ENCODE measurements at places on chromosomes 2 and 18.

- no peak for DNase-seq
Measured at GRCh38 chr2:101149241-101150192, 1.7 kb downstream of the TBC1D8 start.

DNA sequence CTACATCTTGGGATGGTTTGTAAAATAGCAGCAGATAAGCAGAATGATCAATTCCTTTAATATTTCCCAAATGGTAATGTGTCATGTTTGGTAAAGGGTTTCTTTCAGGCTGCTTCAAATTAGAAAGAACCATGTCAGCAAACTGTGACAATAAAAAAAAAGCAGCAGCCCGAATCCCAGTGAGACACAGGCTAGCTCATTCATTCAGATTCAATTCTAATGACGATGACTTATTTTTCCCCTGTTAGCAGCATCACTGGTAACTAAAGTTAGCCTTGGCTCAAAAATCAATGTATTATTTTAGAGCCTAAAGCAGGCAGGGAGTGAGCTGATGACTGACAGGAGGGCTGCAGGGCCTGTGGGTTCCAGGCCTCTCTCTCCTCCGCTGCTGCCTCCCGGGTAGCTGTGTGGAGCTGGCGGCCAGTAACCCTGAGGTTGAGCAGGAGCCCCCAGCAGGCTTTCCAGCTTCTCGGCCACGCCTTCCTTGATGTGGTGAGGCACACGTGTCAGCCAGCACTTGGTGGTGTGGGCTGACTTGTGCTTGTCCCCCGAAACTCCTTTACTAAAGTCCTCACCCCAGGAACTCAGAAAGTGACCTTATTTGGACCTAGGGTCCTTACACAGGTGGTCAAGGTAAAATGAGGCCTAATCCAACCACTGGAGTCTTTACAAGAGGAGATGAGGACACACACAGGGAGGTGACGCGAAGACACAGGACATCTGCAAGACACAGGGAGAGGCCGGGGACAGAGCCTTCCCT, 120.5 kb upstream of the HS6ST1 start:
- DNase-seq = no peak

DNA sequence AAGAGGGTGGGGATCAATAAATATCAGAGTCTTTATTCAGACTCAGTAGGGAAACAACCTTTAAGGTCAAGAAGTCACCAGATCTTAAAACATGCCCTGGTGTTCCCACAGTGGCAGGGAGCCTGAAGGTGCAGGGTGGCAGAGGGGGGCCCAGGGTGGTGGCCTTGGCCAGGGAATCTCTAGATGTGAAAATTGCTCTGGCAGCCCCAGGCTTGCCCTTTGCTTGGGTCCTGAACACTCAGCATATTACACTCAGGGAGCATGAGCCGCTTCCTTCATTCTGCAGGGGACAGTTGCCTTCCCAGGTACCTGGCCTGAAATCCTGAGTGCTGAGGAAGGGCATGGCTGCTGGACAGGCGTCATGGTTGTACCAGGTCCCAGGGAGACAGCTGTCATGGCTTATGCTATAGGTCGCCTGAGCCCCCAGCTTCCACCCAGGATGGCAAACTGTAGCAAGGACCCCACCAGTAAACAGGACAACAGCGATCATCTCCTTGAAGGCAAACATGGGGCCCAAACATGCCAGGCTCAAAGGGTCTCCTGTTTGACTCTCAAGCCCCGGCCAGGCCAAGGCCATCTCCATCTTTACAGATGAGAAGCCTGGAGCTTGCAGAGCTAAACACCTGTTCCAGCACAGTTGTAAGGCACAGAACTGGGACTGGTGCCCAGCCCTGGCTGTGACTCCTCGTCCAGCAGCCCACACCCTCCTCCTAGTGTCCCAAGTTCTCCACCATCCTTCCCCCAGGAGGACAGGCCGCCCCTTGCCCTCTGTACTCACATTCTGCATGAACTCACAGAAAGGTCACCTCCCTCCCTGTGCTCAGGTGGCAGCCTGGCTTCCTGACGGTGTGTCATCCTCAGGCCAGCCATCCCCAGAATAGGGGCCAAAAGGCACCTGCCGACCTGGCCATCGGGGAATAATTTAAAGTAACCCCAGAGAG, 14.6 kb downstream of the ABCG8 start:
- no peak for DNase-seq

- no peak for DNase-seq
Measured at GRCh38 chr2:78093436-78093835, 571.3 kb upstream of the LRRTM4 start.

DNA sequence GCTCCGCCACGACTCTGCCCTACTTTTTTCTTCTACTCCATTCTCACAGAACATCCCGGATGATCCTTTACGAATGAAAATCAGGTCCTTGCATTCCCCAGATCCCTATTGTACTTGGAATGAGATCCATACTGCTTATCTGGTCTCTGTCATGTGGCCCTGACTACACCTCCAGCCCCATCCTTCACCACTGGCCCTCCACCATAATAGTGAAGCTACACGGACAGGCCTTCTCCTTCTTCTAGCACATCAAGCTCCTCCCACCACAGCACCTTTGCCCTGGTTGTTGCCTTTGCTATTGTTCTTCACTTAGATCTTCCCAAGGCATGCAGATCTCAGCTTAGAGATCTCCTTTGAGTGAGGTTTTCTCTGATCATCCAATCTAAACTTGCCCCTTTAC, 20.1 kb upstream of the RMDN2 start:
- DNase-seq = no peak

- DNase-seq = no peak
Measured at GRCh38 chr2:192051533-192051932, 143.2 kb downstream of the TMEFF2 start.

DNA sequence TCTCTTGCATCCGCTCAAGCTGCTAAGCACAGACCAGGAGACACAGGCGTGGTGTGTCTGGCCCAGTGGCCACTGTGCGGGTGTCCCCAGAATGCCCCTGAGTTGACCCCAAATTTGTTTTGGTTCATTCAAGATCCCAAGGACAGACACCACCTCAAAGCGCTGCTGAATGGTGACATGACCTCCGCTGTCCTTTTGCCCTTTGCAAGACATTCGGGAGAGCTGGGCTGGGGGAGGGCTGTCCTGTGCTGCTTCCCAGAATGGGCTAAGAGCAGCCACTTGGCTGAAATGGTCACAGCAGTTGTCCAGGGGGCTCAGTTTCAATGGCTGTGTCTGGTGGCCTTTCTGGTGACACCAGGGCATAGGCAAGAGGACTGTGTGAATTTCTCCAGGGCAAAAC, 84.1 kb downstream of the SMIM21 start:
- DNase-seq = no peak

DNA sequence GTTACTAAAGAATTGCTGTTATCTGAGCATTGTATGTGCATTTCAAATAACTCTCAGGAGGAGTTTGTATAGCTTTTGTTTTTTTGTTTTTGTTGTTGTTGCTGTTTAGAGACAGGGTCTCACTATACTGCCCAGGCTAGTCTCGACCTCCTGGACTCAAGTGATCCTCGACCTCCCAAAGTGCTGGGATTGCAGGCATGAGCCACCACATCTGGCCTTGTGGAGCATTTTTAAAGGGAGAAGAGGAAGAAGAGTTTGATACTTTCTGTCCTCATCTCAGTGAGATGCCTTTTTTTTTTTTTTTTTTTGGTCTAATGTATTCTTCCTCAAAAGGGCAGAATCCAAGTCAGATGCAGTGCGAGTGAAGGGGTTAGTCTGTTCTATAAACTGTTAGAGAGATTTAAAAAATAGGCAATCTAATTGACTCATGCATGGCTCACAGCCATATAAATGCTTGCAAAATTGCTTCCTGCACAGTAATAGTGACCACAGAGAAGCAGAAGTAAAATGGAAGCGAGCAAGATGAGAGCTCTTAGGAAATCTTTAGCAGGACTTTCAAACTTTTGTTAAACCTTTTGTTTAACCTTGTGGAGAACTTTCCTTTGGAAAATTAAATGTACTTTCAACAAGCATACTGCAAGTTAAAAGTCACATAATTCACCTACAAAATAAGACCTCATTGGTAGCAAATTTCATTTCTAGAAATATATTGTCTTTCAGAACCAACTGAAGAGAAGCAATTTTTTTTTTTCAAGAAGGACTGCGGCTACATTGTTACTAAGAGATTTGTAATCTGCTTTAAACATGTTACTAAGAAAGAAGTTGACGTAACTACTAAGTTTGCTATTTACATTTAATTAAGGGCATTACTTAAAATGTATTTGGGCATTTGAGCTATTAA, 52.3 kb upstream of the ROCK1 start:
- peak; percentile 100 for DNase-seq

DNA sequence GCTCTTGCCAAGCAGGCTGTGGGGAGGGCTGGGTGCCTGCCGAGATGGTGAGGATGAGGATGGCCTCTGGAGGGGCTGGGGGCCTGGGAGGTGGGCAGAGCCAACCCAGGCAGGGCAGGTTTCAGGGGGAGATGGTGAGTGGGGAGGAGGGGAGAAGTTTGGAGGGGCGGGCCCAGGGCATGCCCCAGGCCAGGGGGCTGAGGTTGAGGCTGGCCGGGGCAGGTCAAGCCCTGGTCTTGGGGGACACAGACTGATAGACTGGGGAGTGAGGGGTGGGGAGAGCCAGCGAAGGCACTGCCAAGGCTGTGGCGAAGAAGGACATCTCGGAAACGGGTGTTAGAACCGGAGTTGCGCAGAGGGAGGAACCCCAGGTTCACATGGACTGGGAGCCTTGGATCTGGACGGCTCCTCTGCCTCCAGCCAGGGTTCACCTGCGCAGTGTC, 12.6 kb downstream of the CAPN10 start:
- DNase-seq = no peak

DNA sequence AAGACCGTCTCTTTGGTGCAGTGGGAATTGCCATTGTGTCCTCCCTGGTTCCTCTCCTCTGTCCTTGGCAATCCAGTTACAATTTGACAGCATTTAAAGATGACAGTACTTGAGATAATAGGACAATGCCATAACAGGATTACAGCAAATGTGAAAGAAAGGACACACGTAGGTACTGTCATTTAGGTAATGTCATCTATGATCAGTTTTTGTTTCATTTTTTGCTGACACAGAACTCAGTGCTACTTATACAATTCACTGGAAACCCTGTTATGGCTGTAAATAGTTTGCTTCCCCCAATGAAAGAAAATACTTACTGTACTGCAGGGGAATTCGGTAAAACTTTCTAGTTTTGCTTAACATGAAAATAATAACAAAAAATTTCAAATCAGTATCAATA, 65.2 kb downstream of the BCL11A start:
- no peak for DNase-seq

DNA sequence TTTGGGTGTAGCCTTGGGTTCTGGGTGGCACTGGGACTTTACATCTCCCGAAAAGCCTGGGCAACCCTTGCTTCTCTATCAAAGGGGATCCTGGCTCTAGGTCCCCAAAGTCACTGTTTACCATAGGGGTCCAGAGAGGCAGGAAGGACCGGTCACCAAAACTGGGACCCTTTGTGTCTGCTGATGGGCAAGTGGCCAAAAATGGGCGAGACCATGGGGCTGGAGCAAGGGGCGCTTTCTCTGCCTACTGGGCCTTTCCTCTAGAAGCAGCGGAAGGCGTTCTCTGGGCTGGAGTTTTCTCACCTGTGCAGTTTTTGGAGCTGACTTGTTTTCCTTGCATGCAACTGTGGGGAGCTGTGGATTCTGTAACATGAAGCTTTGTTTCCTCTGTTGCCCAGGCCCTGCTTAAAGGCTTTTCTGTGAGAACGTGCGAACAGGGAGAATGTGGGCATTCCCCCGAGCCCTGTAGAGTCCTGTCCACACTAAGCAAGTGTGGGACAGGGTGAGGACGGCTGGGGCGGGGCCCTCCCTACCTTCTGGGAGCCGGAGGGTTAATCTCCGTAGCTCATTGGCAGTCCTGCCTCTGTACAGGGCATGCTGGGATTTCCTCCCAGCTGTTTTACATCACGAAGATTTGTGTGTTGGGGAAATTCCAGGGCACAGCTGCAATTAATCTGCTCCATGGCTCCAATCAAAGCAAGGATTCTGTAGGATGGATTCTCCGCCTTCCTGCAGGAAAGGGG, 50.2 kb downstream of the TGOLN2 start:
- no peak for DNase-seq

GRCh38 chr2:167333245-167333644, 445.0 kb downstream of the XIRP2 start:
- no peak for DNase-seq

DNA sequence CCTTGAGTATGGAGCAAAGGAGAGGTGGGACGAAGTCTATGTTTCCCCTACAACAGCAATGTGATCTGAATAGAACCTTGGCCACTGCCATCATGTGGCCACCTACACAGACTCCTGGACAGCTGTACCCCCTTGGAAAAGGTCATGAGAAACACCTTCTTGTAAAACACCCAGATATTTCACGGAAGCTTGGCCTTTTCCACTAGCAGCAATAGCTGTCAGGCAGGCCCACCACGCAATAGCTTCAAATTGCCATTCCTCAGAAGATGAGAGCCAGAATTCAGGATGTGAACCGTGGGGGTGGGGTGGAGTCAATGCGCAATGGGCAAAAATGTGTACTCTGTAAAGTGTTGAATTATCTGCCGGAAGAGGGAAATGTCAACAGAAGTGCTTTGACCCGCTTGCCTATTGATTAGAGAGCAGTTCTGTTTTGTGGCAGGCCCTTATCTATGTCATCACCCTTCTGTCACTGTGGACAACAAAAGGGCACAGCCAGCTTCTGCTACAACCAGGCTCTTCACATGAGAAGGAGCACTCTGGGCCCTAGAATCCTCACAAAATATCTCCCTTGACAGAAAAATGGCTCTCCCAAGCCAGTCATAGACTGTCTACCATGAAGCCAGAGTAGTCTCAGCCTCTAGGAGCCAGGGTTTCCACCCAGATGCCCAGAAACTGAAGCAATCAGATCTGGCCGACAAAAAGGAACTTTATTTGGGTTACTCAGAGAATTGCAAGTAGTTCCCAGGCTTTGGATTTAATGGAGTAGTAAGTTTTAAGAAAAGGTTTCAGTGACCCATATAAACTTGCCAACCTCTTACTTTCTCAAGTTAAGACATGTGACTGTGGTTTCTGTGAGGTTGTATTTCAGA, 9.5 kb downstream of the INPP1 start:
- DNase-seq = no peak

DNA sequence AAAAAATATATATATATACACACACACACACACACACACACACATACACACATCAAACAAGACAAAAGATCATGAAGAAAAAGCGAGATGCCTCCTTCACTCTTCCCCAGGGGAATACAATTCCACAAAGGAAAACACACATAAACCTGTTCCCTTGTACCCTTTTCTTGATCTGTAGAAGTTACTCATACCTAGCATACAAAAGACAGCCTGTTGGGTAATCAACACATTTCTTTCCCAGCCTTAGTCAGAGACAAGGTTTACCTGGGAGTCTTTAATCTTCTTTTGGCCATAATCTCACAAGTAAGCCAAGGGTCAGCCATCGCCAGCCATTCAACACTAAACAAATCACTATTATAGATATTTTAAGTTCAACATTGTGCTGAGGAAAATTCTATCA, 407.0 kb downstream of the SUCLG1 start:
- DNase-seq = no peak

- DNase-seq = no peak
Measured at GRCh38 chr2:239151201-239152131, 249.4 kb downstream of the HDAC4 start.

- DNase-seq = no peak
Measured at GRCh38 chr18:54551590-54551989, 39.5 kb upstream of the DYNAP start.

GRCh38 chr2:20229322-20230113, 4.6 kb upstream of the SDC1 start:
- no peak for DNase-seq

GRCh38 chr2:208488686-208489564, 82.3 kb downstream of the PTH2R start:
- DNase-seq = no peak

GRCh38 chr2:128651000-128651399, 332.3 kb upstream of the HS6ST1 start:
- DNase-seq = no peak
